ENCODE measurements at places on chromosomes 16 and 17. TPM values are rescaled to one million over a fixed set of nuclear protein-coding genes. Genes with fewer than 3 reads are reported as not detected.
A peak's percentile ranks its signal among the peaks of the same experiment; 100 is the strongest.

DNA sequence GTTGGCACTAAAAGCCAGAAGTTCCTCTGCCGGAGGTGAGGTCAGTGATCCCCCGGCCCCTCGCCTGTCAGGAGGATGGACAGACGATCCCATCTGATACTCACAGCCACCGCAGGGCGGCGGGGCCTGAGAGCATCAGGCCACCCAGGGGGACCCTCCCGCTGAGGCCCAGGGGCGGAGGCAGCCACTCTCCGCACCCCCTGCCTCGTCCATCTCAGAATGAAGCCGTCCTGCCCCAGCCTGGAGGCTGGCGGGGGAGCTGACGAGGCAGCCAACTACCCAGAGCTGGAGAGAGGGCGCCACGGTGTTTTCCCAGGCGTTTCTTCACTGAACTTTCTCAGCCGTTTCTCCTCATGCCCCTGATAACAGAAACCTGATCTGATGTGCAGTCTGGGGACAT, 22.6 kb downstream of the TPSD1 start:
- H3K4me3 ChIP-seq = no peak overlapping the region
- no peaks in the 10 kb centered on the region for H3K36me3 ChIP-seq
- H3K4me1 ChIP-seq = peaks cover 6% of the 10 kb centered on the region
- no peak overlapping the region for H3K27ac ChIP-seq
- no peak for DNase-seq

Gene TVP23C
- total RNA-seq = 40.7 TPM

DNA sequence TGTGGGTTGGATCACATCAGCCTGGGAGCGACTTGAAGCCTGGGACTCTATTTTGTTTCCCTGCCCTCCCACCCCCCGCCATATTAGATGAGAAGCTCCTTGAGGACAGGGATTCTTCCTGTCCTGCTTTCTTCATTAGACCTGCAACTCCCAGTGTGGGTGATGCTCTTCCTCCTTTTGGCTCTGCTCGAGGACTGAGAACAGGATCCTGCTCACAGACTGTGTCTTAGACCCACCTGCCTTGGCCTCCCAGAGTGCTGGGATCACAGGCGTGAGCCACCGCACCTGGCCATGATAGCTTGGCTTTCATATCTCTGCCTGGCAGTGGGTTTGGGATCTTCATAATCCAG, 21.5 kb upstream of the TNS4 start:
- no peak for DNase-seq
- H3K4me1 ChIP-seq = no peaks in the 10 kb centered on the region
- no peaks in the 10 kb centered on the region for H3K36me3 ChIP-seq
- H3K4me3 ChIP-seq = no peak overlapping the region
- no peaks in the 10 kb centered on the region for H3K27me3 ChIP-seq

DNA sequence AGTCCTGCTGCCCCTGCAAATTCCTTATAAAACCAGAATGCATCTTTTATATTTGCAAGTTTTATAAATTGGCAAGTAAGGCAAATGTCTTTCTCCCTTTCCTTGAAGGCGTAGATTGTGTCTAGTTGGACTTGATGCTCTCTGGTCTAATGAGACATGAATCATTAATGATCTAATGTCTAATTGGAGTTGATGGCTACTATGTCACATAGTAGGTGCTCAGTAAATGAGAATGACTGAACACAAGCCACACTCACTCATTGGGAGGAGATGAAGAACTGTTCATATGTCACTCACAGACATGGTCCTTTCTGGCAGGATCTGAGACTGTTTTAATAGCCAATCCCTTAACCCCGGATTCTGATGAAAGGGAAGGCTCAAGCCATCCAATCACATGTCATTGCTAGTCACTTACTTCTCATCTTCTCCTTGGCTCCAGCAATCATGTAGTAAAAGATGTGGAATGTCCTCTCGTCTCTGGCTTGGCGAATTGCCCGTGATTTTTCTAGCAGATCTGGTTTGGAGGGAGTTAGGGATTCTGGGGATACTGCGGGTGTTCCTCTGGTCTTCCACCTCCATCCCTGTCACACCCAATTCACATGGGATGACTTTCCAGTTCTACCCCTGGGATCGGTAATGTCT, 81.0 kb downstream of the MYH11 start:
- peaks cover 5% of the 10 kb centered on the region for H3K27me3 ChIP-seq
- H3K4me3 ChIP-seq = no peak overlapping the region

DNA sequence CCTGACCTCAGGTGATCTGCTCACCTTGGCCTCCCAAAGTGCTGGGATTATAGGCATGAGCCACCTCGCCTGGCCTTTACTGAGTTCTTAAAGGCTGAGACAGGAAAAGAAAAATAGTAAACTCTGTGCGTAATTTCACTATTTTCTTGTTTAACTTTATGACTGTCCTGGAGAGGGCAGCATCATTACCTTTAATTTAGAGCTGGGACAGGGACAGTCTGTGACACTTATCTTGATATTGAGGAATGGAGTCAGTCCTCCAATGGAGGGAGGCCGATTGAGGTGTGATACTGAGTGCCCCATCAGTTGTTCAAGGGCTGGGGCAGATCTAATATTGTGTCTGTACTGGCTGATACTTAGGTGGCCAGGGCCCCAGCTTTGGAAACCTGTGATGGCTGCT, 21.5 kb upstream of the SPN start:
- H3K27ac ChIP-seq = no peak overlapping the region
- no peaks in the 10 kb centered on the region for H3K4me1 ChIP-seq
- no peaks in the 10 kb centered on the region for H3K27me3 ChIP-seq
- no peak for DNase-seq

- DNase-seq = no peak
- no peak overlapping the region for H3K4me3 ChIP-seq
- no peaks in the 10 kb centered on the region for H3K36me3 ChIP-seq
- H3K27ac ChIP-seq = no peak overlapping the region
- H3K4me1 ChIP-seq = peaks cover 9% of the 10 kb centered on the region
- H3K27me3 ChIP-seq = no peaks in the 10 kb centered on the region
Observed at GRCh38 chr16:57577214-57577613, 34.8 kb downstream of the ADGRG5 start.

Gene SLC13A5
- total RNA-seq = 15.2 TPM

Gene CCL15
- 40.1 TPM for total RNA-seq

GRCh38 chr17:8832711-8833352, 33.7 kb upstream of the MFSD6L start:
- peak; percentile 32 for DNase-seq
- no peaks in the 10 kb centered on the region for H3K4me1 ChIP-seq
- no peaks in the 10 kb centered on the region for H3K27me3 ChIP-seq
- H3K4me3 ChIP-seq = no peak overlapping the region

Gene CIITA
- not detected for total RNA-seq

GRCh38 chr17:57859601-57860413, 10.0 kb upstream of the MRPS23 start:
- H3K4me3 ChIP-seq = no peak overlapping the region
- no peaks in the 10 kb centered on the region for H3K27me3 ChIP-seq
- H3K36me3 ChIP-seq = no peaks in the 10 kb centered on the region
- peaks cover 33% of the 10 kb centered on the region for H3K4me1 ChIP-seq
- no peak for DNase-seq

GRCh38 chr17:10120109-10120485, 78.3 kb downstream of the GAS7 start:
- no peaks in the 10 kb centered on the region for H3K27me3 ChIP-seq
- H3K36me3 ChIP-seq = no peaks in the 10 kb centered on the region
- DNase-seq = no peak
- no peak overlapping the region for H3K4me3 ChIP-seq
- no peak overlapping the region for H3K27ac ChIP-seq

Gene AOC2
- 1.1 TPM for total RNA-seq

Gene ADORA2B
- 11.4 TPM for total RNA-seq

DNA sequence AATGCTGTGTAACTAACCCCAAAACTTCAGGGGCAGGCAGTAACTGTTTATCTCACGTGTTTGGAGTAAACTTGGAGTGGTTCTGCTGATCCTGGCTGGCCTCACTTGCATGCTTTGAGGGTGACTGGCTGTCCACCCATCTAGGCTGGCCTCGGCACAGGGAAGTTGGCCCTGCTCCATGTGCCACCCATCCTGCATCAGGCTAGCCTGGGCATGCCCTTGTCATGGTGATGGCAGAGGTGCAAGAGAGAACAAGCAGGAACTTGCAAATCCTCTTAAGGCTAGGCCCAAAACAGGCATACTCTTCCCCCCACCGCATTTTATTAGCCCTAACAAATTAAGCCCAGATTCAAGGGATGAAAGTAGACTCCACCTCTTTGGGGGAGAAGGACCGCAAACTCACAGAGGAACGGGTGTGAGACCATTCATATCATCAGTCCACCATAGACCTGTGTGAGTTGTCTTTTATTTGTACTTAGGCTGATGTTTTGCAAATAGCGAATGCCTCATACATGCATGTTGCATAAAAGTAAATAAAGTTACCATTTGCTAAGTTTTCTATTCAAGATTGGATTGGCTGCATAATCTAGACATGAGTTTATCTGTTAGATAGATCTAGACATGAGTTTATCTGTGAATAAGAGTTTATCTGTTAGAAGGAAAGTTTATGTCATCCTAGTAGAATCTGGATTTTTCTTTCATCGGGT, 221.0 kb downstream of the CCDC182 start:
- no peaks in the 10 kb centered on the region for H3K27me3 ChIP-seq
- DNase-seq = no peak
- no peaks in the 10 kb centered on the region for H3K36me3 ChIP-seq

- no peaks in the 10 kb centered on the region for H3K27me3 ChIP-seq
- H3K27ac ChIP-seq = no peak overlapping the region
Observed at GRCh38 chr17:79652999-79653643, 42.3 kb upstream of the RBFOX3 start.

Gene TP53TG3B
- not detected for total RNA-seq

Gene ABCA10
- total RNA-seq = 1.5 TPM

GRCh38 chr17:8234361-8235270, 13.2 kb downstream of the CTC1 start:
- H3K4me1 ChIP-seq = no peaks in the 10 kb centered on the region
- H3K36me3 ChIP-seq = no peaks in the 10 kb centered on the region
- H3K27me3 ChIP-seq = no peaks in the 10 kb centered on the region
- DNase-seq = no peak
- no peak overlapping the region for H3K4me3 ChIP-seq

DNA sequence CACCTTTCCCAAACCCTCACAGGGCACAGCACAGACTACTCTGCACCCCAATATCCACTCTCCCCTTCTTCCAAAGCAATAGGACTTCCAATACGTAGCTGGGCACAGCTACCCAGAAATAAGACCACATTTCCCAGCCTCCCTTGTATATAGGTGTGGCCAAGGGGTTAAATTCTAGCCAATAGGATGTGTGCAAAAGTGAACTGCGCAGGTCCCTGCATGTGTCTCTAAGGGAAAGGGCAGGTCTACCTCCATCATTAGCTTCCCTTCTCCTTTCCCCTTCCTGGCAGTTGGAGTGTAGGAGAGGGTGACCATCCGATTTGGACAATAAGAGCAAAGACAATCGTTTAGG, 25.5 kb upstream of the SNN start:
- H3K27me3 ChIP-seq = no peaks in the 10 kb centered on the region
- no peak for DNase-seq
- H3K27ac ChIP-seq = no peak overlapping the region
- no peak overlapping the region for H3K4me3 ChIP-seq
- H3K4me1 ChIP-seq = peaks cover 7% of the 10 kb centered on the region

GRCh38 chr16:14672403-14672971, 21.6 kb downstream of the PLA2G10 start:
- peaks cover 4% of the 10 kb centered on the region for H3K4me1 ChIP-seq
- no peaks in the 10 kb centered on the region for H3K27me3 ChIP-seq
- H3K4me3 ChIP-seq = no peak overlapping the region
- no peak overlapping the region for H3K27ac ChIP-seq

Gene JPH3
- total RNA-seq = 2.3 TPM

Gene TM4SF5
- 20.8 TPM for total RNA-seq

DNA sequence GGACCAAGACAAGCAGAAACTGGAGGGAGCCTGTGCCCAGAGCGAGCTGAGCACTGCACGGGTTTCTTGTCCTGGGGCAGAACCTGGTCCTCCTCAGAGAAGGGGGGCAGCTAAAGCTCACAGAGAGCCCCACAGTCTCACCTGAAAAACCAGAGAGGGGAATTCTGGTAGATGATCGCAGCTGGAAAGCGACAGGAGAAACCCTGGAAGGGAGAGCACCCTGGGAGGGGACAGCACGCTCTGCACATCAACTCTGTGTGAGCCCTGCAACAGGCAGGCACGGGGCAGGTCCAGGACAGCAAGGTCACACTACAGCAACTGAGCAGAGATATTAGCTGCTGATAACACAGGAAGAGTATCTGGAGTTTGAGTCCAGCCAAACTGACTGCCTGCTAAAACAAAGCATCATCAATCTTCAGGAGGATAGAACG, 18.2 kb downstream of the ZCCHC14 start:
- no peaks in the 10 kb centered on the region for H3K27me3 ChIP-seq
- no peaks in the 10 kb centered on the region for H3K36me3 ChIP-seq
- H3K27ac ChIP-seq = no peak overlapping the region
- no peak for DNase-seq
- H3K4me3 ChIP-seq = no peak overlapping the region
- H3K4me1 ChIP-seq = peaks cover 26% of the 10 kb centered on the region

- H3K4me1 ChIP-seq = peaks cover 61% of the 10 kb centered on the region
- no peak for DNase-seq
- H3K36me3 ChIP-seq = no peaks in the 10 kb centered on the region
- peak overlapping the region; percentile 37 for H3K27ac ChIP-seq
- H3K4me3 ChIP-seq = no peak overlapping the region
Observed at GRCh38 chr17:16488186-16488967, 3.6 kb downstream of the LRRC75A start.

DNA sequence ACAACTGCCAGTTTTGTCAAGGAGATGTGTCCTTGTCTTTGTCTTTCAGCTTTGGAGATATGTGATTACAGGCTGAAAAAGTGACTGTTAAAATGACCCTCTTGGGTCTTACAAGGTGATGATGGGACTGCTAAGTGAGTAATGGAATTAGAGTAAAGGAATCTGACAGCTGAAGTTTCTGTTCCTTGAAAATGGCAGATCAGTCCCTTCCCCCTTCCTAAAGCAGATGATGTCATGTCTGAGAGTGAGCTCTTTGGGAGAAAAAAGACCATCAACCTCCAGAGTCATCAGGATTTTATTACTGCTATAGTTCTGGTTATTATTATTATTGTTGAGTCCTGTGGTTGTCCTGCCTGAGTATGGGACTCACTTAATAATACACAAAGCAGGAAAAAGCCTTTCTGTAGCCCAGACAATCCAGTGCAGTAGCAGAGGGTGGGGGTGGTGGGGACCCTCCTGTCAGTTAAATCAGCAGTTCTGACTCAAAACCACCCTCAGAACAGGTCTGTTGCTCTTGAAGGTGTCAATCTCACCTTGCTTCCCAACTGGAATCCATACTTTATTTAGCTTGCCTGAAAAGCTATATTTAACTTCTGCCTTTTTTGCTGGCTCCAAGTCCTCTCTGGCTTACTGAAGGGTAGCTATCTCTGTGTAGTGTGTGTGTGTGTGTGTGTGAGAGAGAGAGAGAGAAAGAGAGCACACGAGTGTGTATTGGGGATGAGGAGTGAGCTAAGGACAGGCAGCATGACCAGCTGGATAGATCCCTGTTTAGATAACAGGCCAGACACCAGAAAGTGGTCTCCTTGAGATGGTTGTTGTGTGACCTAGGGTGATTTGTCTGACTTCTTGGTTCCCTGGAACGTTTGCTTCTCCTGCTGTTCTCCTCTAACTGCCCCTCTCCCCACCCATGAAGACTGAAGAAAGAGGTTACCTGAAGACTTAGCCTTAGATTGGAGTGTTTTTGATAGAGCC, 4.9 kb downstream of the HROB start:
- no peaks in the 10 kb centered on the region for H3K27me3 ChIP-seq
- no peak overlapping the region for H3K4me3 ChIP-seq
- H3K36me3 ChIP-seq = no peaks in the 10 kb centered on the region
- DNase-seq = no peak
- H3K4me1 ChIP-seq = peaks cover 3% of the 10 kb centered on the region
- peak overlapping the region; percentile 66 for H3K27ac ChIP-seq
